ENCODE measurements at places on chromosomes 1 and 21.

GRCh38 chr1:198560161-198560560 lies 19.7 kb upstream of the ATP6V1G3 start:
- no peak for DNase-seq

GRCh38 chr1:24186993-24187790 lies at the start of gene IFNLR1:
Gene IFNLR1, minus strand, starts transcription at chr1:24187289. Its CDS starts 41 bp downstream, at chr1:24187248.
- no peak for DNase-seq

DNA sequence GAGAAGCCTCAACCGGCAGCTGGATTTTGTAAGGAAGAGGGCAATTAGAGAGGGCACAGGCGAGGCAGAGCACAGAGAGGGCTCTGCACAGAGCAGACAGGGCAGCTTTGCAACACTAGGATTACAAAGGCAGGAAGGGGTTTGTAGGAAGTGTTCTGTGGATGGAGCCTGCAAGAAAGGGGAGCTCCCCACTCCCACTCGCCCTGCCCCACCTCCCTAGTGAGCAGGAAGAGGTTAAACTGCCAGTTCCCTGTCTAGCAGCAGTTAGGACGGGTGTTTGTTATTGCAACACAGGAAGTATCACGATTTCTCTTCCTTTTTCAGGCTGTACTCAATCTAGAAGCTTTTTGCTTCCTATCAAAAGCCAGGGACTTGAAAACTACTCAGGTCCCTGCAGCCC lies 63.3 kb upstream of the LRRC8D start:
- DNase-seq: no peak

GRCh38 chr1:20008391-20008841 lies 29.0 kb upstream of the PLA2G2A start:
- DNase-seq: peak; percentile 18

DNA sequence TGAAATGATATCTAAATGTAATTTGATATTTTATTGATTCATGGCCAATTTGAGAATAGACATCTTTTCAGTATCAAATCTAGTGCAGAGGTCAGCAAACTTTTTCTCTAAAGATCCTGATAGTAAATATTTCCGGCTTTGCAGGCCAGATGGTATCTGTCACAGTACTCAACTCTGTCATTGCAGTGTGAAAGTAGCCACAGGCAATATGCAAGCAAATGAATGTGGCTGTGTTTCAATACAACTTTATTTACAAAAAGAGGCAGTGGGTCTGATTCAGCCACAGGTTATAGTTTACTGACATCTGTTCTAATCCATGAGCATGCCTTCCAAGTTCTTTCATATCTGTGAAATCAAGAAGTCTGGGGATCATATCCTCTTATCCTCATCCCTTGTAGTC lies 221.2 kb downstream of the PRDM2 start:
- no peak for DNase-seq

DNA sequence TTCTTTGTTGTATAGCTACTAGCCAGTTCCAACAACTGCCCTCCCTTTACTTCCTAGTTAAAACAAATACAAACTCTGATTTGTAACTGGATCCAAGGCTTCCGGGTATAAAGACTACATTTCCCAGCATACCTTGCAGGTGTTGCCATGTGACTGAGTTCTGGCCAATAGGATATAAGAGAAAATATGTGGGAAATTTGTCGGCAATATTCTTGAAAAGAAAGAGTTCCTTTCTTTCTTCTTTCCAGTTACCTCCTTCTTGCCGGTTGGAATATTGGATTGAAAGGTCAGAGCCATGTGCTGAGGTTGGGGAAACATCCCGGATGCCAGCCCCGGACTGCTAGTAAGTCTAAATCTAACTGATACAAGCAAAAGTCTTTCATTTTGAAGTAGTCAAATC lies 23.0 kb upstream of the ZBTB40 start:
- DNase-seq: peak; percentile 28

GRCh38 chr1:26597629-26598039 lies 68.1 kb downstream of the RPS6KA1 start:
- no peak for DNase-seq

Measured in fibroblast of the conjunctiva (primary cell).